ENCODE measurements at places on chromosomes 2 and 18.

- no peak for DNase-seq
Observed at GRCh38 chr2:64383016-64383591, 70.9 kb upstream of the LGALSL start.

DNA sequence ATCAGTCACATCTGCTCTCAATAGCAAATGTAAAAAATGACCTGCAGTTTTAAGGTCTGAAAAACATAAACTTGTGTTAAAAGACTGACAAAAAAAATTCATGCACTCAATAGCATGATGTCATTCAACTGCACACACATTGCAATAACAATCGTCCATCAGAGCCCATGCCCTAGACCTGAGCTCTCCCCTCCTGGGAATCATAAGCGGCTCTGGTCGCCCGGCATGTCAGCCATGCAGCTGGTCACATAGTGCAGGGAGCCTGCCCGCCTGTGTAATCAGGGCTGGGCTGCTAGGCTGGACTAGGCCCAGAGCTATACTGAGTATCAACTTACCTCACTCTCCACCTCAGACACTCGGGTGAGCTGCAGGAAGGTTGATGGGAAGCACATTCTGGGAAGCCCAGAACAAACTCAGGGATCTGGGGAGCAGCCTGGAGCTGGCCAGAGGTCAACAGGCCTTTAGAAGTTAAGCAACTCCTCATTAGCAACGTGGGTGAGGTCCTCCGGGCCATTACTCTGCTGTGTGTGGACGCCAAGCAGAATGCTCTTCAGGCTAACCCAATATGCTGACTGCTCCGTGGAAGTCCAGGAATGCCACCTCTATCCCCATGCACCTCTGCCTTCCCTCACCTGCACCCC lies 165.5 kb downstream of the TTC32 start:
- DNase-seq = no peak

DNA sequence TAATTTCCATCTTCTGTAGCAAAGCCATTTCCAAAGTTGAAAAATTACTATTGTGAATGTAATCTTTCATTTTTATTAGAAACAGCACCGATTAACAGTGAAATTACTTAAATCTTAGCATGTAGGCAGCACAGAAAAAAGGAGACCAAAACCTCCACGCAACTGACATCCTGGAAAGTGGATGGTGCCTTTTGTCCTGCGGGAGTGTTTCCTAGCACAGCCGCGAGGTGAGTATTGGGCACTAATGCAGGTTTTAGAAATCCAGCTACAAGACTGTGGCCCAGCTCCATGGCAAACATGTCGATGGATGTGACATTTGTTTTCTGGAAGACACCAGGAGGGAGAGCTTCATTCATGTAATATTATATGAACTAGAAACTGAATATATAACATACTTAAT lies 86.9 kb downstream of the MBP start:
- DNase-seq = no peak

DNA sequence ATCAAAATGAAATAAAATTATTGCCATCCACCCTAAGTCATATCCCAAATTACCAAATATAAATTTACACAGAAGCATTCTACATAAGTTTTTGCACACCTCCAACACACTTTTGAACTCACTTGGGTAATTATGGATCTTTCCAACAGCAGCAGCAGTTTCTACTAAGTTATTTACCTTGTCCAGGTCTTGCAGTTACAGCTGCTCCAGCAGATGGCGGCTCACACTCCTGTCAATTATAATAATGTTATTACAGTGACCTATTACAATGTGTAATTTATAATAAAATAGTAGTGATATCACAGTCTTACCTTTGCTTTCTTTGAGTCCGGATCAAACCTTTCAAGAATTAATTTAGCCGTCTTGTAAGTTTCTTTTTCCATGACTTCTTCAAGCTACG lies 37.9 kb downstream of the LNPK start:
- DNase-seq = peak; percentile 18

DNA sequence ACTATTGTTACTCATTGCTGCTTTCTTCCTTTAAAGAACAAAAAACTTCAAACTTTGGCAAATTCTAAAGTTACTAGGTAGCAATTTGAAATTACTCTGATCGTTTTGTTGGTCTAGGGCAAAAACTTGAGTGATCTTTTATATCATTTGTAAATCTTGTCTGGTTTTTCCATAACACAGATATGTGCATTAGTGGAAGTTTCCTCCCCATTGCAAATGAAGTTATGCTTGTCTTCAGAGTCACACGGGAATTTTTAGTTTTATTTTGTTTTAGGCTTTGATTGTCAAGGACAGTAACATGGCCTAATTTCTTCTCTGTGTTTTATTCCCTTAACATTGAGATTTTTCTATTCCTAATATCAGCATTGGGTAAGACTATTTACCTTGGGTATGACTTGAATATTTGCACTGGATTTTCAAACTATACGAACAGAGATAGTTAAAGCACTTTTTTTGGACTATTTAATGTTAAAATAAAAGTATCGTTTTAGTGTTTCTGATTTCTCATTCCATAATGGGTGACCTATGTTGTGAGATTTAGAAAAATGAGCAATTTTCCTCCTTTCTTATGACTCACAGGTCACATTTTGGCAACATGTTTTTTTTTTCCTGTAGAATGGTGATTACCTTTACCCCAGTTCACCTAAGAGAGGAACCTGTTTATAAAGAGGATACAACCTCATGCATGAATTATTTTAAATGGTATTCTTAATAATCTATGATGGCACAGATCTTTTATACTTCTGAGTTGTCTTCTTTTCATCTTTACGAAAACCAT lies 65.0 kb downstream of the BABAM2 start:
- no peak for DNase-seq

GRCh38 chr18:46621111-46621766 lies 35.8 kb downstream of the LOXHD1 start:
- DNase-seq = no peak

- no peak for DNase-seq
Observed at GRCh38 chr2:46368401-46368800, 71.2 kb downstream of the EPAS1 start.

DNA sequence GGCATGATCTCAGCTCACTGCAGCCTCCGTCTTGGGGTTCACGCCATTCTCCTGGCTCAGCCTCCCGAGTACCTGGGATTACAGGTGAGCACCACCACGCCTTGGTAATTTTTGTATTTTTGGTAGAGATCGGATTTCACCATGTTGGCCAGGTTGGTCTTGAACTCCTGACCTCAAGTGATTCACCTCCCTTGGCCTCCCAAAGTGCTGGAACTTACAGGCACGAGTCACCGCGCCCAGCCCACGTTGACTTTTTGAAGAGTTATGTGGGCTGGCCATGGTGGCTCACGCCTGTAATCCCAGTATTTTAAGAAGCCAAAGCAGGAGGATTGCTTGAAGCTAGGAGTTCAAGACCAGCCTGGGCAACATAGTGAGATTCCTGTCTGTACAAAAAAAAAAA lies 20.8 kb downstream of the CCL20 start:
- DNase-seq = no peak

DNA sequence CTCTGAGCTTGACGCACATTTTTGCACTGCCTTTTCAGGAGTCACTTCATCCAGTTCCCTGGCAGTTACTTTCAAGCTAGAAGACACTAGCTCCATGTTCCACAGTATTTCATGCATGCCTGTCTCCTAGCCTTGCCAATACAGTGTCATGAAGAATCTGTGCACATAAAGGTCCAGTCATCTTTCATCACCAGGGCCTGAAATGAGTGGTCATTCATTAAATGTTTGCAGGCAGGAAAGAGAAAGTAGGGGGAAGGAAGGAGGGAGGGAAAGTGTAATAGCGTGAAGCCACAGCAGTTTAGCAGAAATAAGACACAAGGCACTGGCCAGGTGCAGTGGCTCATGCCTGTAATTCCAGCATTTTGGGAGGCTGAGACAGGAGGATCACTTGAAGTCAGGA lies 92.4 kb upstream of the COPS8 start:
- DNase-seq = no peak

- no peak for DNase-seq
Observed at GRCh38 chr18:71902482-71902881, 641.7 kb downstream of the CBLN2 start.

- DNase-seq = no peak
Observed at GRCh38 chr2:122528061-122528460, 772.6 kb downstream of the TSN start.

DNA sequence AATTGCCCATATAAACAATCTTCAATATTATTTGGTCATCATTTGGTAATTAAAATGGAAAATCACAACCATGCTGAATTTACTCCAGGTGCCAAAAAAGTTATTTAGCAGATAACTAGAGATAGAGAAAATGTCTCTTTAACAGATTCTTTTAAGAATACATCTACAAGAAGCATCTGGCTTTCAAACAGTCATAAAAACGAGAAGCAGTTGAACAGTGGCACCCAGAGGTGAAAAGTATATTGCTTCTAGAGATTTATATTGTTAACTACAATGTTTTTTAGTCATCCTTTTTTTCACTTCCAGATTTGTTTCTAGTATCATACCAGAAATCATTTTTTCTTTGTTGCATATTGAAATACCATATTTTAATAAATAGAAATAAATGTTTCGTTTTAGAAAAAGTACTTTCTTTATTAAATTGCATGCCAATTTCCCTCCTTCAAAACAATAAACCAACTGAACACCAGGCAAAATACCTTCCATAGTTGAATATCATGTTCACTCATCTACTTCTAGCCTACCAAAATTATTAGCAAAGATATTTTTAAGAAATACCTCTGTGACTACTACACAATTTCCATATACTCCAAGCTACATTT lies 65.4 kb upstream of the HNRNPA3 start:
- peak; percentile 70 for DNase-seq

GRCh38 chr2:206422493-206422892 lies 20.8 kb upstream of the ADAM23 start:
- DNase-seq = no peak

GRCh38 chr2:60500861-60501260 lies 52.6 kb downstream of the BCL11A start:
- DNase-seq = no peak

DNA sequence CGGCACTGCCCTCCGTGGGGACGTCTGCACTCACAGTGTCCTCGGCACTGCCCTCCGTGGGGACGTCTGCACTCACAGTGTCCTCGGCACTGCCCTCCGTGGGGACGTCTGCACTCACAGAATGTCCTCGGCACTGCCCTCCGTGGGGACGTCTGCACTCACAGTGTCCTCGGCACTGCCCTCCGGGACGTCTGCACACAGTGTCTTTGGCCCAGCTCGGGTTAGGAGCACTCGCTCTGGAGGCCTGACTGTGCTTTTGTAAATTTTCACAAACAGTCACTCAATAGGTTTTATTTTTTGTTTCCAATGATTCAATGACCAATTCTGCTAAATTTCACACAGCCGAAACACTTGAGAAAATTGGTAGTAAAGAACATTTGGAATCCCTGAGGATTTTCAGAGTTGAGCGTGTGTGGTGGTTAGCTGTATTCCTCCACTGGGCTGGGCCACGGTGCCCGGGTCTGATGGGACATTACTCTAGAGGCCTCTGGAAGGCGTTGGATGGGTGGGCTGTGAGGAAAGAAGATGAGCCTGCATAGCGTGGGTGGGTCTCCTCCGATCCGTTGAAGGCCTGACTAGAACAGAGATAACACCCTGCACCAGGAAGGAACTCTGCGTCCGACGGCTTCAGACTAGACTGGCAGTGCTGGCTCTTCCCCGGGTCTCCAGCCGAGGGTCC lies 134.8 kb downstream of the RTP5 start:
- no peak for DNase-seq

DNA sequence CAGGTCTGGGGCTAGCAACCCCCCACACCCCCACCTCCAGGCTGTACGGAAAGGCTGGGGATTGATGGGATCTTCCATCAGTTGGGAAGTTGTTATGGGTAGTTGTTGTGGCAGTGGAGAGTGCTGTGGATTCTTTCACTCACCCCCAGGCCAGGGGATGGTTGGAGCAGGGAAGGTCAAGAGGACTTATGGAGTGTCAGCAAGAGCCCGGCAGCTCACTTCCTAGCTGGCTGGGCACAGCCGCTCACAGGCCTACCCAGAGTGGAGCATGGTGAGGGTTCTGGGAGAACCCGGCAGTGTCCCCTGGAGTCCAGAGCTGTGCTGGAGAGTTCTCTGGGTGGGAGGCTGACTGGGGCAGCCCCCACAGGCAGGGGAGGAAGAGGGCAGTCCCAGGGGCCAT lies 122.2 kb downstream of the MSH2 start:
- DNase-seq = no peak

- DNase-seq = no peak
Observed at GRCh38 chr2:231597014-231597611, 4.4 kb downstream of the TEX44 start.

DNA sequence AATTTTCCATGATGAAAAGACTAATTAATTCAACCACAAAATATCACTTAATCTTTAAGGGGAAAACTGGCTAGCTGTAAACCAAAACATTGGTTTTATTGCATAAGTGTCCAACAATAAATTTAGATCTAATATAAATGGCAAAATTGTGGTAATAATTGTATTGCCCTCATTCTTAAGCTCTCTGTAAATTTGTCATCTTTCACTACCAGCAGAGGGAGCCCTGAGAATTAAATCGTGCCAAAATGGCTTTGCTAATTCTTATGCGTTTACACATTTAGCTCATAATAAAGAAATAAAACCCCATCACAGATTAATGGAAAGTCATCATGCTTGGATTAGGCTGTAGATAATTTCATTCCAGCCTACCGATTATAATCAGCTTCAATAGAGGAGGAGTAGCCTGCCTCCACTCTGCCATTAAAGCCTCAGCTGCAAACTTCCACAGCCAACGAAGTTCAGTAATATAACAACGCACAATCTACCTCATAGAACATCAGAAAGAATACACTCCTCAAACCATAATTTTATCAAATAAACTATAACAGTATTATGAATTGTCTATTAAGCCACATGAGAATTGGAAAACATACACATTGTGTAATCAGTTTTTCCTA lies 70.0 kb upstream of the ATP5MC3 start:
- DNase-seq = peak; percentile 19
